Activated CD4-positive, alpha-beta T cell treated with anti-CD3 and anti-CD28 coated beads, Interleukin-2, amount 50 U/mL, for 1 hour (primary cell): ENCODE measurements at places on chromosomes 7 and 10.

GRCh38 chr7:27946351-27946750 lies 206.4 kb downstream of the TAX1BP1 start:
- DNase-seq = no peak

GRCh38 chr7:100604028-100604975 lies 2.1 kb downstream of the PCOLCE start:
- peak; percentile 64 for DNase-seq

GRCh38 chr7:125892434-125892833 lies 962.8 kb upstream of the POT1 start:
- no peak for DNase-seq

DNA sequence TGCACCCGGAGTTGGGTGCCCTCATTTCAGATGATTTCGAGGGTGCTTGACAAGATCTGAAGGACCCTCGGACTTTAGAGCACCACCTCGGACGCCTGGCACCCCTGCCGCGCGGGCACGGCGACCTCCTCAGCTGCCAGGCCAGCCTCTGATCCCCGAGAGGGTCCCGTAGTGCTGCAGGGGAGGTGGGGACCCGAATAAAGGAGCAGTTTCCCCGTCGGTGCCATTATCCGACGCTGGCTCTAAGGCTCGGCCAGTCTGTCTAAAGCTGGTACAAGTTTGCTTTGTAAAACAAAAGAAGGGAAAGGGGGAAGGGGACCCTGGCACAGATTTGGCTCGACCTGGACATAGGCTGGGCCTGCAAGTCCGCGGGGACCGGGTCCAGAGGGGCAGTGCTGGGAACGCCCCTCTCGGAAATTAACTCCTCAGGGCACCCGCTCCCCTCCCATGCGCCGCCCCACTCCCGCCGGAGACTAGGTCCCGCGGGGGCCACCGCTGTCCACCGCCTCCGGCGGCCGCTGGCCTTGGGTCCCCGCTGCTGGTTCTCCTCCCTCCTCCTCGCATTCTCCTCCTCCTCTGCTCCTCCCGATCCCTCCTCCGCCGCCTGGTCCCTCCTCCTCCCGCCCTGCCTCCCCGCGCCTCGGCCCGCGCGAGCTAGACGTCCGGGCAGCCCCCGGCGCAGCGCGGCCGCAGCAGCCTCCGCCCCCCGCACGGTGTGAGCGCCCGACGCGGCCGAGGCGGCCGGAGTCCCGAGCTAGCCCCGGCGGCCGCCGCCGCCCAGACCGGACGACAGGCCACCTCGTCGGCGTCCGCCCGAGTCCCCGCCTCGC lies at the start of gene EGFR:
Gene EGFR (plus strand): TSS at position 657 of the 830 bp plus-strand sequence. CDS start 261 bp downstream, outside the sequence.
- DNase-seq = no peak

GRCh38 chr7:96174812-96175211 lies 147.1 kb downstream of the SLC25A13 start:
- DNase-seq = no peak

DNA sequence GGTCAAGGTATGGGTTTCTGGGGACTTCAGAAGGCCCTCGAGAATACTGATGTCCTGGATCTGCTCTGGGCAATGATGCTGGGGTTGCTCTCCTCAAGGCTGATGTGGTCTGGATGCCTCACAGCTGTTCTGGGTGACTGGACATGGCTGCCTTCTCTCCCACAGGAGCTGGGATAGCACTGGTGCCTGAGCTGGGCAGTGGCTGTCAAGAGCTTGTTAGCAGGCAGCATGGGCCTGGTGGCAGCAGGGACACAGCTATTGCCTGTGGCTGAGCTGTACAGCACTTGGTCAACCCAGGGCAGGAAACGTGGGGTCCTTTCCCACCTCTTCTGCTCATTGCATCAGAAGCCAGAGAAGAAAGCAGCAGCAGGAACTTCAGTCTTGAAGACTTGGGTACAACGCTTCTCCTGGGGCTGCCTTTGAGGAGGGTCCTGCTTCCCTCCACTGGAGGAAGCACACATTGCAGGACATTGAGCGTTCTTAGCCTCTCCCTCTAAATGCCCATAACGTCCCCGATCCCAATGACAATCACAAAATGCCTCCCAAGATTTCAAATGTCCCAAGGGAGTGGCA lies 13.0 kb downstream of the ADCYAP1R1 start:
- DNase-seq = no peak

DNA sequence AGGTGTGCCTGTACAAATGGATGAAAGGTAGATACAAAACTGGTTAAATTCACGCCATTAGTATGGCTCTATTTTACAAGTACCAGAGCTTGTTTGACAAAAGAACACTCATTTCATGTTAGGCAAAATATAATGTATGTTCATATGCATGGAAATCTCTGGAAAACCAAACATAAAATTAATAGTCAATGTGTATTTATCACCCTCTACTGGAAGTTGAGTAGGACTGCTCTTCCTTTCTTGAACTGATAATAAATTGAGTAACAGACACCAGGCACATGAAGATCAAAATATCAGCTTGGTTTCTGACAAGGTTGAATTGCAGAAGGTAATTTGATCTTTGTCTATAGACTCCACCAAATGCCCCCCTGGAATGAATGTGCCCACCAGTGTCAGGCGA lies 19.8 kb upstream of the AKR1B1 start:
- no peak for DNase-seq

DNA sequence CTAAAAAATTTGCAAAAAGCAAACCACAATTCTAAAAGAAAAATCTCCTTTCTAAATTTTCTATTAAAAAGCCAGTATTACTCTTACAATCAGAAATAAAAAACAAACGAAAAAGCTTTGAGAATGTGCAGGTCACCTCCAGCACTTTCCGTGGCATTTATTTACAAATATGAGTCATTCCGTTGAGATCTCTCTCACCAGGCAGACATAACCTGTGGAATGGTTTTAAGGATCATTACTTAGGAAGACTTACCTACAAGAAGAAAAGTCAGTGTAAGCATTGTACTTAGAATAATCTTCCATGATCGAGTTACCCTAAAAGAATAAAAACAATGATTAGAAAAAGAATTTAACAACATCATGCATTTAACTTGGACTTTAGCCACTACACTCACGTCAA lies 3.3 kb downstream of the SUN3 start:
- DNase-seq = no peak

DNA sequence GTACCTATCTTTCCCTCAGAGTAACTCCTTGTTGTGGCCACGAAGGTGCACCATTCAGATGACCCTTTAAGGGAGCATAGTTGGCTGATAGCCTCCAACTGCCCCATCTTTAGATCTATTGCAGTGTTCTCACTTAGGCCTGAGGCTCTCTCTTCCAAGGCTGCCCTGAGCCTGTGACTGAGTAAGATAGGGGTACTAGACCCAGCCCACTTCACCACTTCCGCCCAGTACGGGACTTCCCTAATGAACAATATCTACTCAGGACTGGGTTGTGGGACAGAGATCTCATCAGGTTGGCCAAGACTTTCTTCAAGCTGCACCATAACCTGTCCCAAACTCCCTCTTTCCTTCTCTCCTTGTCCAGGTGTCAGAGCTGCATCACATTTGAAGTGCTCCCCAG lies 5.7 kb upstream of the GNAI1 start:
- DNase-seq = no peak

DNA sequence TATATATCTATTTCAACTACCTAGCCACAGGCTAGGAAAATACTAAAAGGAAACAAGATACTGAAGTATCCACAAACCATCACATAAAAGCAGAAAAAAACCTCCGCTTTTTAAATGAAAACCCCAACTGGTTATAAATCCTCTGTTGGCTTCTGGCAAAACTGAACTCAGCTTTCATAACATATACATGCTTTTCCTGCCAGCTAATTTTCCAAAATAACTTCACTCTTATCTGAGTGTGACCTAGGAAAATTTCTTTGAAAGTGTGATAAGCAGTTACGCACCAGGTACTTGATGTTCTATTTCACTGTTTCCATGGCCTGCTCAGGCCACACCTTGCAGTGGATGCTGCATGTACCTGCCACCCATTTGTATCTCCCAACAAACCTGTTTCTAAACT lies 11.8 kb downstream of the FAM3C start:
- no peak for DNase-seq

- no peak for DNase-seq
Measured at GRCh38 chr7:17495655-17496394, 197.4 kb downstream of the AHR start.

GRCh38 chr7:95632609-95633008 lies 36.3 kb upstream of the PDK4 start:
- no peak for DNase-seq

DNA sequence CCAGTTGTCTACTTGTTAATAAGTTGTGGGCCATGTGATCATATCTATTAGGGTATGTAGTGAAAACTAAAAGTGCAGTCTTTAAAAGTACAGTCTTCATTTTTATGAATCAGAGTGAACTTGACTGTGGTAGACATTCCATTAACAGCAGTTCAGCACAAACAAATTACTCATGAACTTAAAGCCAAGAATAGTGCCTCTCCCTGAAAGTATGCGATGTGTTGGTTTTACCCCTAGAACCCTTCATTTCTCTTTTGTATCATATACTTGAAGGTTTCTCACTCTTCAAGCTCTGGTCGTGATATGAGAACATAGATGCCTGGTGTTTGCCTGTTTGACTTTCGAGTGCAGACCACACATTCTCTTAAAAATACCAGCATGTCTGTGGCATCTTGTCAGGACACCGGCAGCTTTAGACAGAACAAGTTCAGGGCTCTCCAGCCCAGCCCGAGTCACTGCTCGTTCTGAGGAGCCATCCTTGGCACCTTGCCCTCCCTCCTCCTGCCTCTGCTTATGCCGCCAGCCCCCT lies 159.3 kb downstream of the LCOR start:
- DNase-seq = no peak

DNA sequence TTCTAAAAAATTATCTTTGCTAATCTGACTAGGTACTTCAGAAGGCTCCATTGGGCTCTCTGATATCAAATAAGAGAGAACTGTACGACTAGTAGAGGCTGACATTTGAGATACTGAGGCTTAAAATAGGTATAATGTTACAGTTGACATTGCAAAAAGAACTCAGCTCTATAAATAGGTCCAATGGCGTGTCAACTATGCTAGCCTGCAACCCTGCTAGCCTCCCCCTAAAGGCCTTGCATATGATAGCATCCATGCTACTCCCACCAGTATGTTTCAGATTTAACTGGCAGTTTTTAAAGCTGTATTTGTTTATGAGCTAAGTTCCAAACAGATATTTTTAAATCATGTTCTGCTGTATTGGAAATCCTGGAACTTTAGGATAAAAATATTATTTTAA lies at the start of gene PPP1R3A:
Gene PPP1R3A (minus strand): TSS at position 64 of the 400 bp plus-strand sequence. CDS start 13 bp downstream, at position 51.
- DNase-seq = no peak

DNA sequence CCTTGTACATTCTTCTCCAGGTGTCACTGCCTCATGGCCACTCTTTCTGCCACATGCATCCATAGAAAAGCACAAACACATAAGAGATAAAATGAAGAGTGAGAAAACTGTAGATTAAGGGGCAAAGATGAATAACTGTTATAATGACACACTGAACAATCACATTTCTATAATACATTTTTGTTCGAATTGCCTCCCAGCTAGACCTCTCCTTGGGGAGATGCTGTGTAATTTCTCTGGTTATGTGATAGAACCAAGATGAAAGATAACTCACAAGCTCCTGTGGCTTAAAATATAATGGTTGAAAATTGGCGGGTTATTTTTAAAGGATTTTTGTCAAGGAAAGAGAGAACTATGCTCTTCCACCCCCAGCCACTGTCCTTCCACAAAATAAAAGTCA lies 60.2 kb upstream of the STEAP1 start:
- DNase-seq = no peak

- no peak for DNase-seq
Measured at GRCh38 chr7:111919631-111920179, 286.5 kb downstream of the DOCK4 start.

DNA sequence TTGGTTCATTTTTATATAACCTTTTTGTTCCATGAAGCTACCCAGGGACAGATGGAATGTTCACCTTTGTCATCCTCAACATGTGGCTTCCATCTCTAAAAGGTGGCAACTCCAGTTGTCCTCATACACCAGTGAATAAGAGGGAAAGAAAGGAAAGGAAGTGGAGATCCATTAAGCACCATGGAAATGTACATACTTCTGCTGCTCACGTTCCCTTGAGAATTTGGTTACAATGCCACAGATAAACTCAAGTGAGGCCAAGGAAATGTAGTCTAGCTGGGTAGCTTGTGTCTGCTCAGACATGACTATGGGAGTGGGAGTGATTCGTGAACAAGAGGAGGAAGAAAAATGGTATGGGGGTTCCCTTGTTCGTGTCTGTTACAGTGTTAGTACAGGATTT lies 237.1 kb upstream of the FAM3C start:
- no peak for DNase-seq

DNA sequence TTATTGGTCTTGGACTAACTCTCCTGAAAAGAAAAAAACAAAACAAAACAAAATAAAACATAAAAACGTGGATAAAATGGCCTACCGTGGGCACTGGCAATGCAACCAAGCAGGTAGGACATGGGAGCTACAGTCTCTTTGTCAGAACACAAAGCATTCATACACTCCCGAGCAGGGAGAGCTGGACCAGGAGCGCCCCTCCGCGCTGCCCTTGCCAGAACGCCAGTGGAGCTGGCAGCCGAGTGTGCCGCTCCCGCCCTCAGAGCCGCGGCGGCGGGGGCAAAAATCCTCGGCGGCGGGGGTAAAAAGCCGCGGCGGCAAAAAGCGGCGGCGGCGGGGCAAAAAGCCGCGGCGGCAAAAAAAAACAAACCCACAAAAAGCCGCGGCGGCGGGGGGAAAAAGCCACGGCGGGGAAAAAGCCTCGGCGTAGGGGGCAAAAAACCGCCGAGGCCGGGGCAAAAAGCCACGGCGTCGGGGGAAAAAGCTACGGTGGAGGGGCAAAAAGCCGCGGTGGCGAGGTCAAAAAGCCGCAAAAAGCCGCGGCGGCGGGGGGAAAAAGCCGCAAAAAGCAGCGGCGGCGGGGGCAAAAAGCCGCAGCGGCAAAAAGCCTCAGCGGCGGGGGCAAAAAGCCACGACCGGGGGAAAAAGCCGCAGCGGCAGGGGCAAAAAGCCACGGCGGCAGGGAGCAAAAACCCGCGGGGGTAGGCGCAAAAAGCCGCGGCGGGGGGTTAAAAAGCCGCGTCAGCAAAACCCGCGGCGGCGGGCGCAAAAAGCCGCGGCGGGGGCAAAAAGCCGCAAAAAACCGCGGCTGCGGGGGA lies 418.1 kb downstream of the ZNF716 start:
- DNase-seq = no peak

- no peak for DNase-seq
Measured at GRCh38 chr10:91525896-91526712, 106.8 kb downstream of the PPP1R3C start.

GRCh38 chr10:63671317-63671937 lies 150.2 kb downstream of the REEP3 start:
- DNase-seq = no peak

GRCh38 chr7:91832493-91833045 lies 47.9 kb downstream of the MTERF1 start:
- DNase-seq = no peak

GRCh38 chr10:44769450-44769849 lies 141.7 kb upstream of the TMEM72 start:
- no peak for DNase-seq

GRCh38 chr10:79229830-79230327 lies 117.4 kb upstream of the PPIF start:
- no peak for DNase-seq

- no peak for DNase-seq
Measured at GRCh38 chr10:21813946-21814345, 189.6 kb downstream of the DNAJC1 start.
